ENCODE measurements at places on chromosomes 16 and 17.

DNA sequence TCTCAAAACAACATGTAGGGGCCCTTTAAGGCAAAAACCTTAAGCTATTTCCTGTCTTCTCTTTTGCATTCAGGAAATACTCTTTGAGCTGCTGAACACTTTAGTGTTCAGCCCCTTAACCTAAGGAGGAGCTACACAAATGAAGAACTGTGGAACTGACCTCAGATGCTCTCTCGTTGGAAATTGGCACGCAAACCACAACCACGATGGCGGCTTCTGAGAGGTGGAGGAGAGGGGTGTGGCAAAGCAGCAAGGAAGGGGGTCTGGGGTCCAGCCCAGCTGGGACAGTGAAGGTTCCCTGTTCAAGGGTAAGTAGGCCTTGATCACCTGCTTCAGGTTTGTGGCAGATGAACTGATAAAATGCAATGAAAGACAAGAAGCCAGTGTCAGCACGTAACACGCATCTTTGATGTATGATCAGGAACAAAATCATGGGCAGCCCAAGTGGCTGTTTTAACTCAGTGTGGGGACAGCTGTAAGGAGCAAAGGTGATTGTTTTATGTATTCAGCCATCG, 291.6 kb upstream of the TNRC6C start:
- DNase-seq: no peak

- no peak for DNase-seq
These were observed 18.9 kb upstream of the CACNA1H start for GRCh38 chr16:1133810-1134520.

GRCh38 chr16:49608779-49609178, 235.2 kb downstream of the C16orf78 start:
- DNase-seq: peak; percentile 29

DNA sequence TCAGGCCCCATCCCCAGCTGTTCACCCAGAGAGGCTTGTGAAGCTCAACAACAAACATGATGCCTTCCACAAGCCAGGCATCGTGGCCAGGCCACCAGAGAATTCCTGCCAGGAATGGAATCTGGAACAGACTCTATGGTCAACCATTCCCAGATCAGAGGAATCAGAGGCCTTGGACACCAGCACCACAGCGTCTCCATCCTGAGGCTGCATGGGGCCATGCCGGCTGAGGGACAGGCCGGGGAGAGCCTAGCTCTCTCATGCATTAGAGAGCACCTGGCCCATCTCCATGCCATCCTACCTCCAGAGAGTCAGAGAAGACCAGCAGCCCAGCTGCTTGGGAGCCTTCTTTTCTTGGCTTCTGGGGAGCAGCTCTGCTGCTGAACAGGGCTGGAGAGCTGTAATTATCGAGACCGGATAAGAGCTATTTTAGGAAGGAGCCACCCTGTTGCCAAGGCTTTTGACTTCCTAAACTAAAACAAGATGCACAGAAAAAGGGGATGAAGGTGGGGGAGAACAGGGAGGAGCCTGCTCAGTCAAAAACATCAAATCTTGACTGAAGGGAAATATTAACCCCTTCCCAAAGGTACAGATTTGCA, 24.5 kb upstream of the MTMR4 start:
- no peak for DNase-seq

GRCh38 chr16:88773812-88774291, 11.2 kb downstream of the PIEZO1 start:
- DNase-seq: no peak

GRCh38 chr17:55706808-55707773, 15.6 kb downstream of the TMEM100 start:
- DNase-seq: no peak

GRCh38 chr16:19717314-19717713, 713 bp downstream of the KNOP1 start:
- DNase-seq: no peak

- no peak for DNase-seq
These were observed 135.9 kb downstream of the KATNIP start for GRCh38 chr16:27685807-27686206.

GRCh38 chr16:87661561-87661960, 59.3 kb downstream of the JPH3 start:
- no peak for DNase-seq

GRCh38 chr17:46264456-46265198, 30.3 kb upstream of the LRRC37A start:
- DNase-seq: no peak

GRCh38 chr16:3256146-3256865, at the start of gene MEFV:
Gene MEFV, minus strand, starts transcription at chr16:3256633. Its CDS starts 46 bp downstream, at chr16:3256587.
- no peak for DNase-seq

DNA sequence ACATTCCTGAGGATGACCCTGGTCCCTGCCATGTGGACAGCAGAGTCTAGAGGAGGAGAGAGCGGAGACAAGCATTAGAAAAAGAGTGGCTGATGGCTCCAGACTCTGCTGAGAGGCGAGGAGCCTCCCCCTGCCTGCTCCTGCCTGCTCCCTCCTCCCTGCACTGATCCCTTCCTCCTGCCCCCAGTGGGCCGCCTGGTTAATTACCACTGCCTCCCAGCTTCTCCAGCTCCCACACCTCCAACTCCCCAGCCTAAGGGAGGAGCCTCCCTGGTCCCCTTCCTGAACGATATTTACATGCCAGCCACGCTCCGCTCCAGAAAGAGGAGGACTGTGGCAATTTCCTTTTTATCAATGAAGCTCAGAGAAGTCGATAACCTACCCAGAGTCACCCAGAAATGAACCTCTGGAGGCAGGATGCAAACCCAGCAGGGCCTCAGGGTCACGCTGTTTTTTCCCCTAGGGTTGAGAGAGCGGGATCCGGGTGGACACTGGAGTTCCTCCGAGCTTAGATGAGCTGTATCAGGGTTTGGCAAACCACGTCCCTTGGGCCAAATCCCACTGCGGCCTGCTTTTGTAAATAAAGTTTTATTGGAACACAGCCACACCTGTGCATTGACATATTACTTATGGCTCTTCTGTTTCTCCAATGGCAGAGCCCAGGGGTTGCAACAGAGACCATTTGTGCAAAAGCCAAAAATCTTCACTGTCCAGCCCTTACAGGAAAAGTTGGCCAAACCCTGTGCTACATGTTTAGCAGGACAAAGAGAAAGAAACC, 27.1 kb upstream of the JPH3 start:
- no peak for DNase-seq

GRCh38 chr17:79186406-79186805, 111.8 kb downstream of the ENGASE start:
- DNase-seq: no peak

GRCh38 chr17:19654896-19655295, 6.3 kb downstream of the ALDH3A2 start:
- DNase-seq: no peak

- no peak for DNase-seq
These were observed 463.1 kb downstream of the MAF start for GRCh38 chr16:79137426-79137939.

- DNase-seq: no peak
These were observed 1.9 kb upstream of the PDK2 start for GRCh38 chr17:50093246-50093645.

- DNase-seq: no peak
These were observed 287.4 kb downstream of the SEC14L1 start for GRCh38 chr17:77428020-77428748.

DNA sequence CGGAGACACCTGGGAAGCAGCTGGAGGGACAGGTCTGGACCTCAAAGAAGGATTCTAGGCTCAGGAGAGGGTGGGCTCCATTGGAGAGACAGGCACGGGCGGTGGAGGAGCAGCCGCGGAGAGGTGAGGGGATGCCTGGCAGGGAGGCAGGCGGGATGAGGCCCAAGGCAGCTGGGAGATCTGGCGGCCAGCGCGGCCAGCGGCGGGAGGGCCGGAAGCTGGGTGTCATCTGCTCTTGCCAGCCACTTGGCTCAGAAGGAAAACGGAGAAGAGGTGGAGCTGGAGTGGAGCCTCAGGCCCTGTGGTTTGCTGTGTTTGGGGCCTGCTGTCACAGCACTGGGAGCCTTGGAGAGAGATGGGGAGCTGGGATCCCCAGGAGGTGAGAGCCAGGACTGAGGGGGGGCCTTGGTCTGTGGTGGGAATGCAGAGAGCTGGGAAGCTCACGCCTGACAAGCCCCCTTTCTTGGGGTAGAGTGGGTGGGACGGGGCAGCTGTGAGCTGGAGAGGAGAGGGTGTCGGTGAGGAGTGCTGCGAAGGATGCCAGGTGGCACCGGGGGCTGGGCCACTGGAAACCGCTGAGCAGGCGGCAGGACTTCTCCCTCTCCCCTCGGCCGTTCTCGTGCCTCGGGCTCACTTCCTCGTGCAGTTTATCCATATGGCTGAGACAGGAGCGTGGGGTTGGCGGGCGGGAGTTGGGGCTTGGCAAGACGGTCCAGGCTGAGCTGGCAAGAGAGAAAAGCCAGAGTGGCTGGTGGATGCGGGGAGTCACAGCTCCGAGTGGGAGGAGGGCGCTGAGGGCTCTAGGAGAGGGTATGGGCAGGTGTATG, 8.0 kb downstream of the TBC1D24 start:
- peak; percentile 44 for DNase-seq

- no peak for DNase-seq
These were observed 8.5 kb downstream of the CACNG1 start for GRCh38 chr17:67052720-67053437.

DNA sequence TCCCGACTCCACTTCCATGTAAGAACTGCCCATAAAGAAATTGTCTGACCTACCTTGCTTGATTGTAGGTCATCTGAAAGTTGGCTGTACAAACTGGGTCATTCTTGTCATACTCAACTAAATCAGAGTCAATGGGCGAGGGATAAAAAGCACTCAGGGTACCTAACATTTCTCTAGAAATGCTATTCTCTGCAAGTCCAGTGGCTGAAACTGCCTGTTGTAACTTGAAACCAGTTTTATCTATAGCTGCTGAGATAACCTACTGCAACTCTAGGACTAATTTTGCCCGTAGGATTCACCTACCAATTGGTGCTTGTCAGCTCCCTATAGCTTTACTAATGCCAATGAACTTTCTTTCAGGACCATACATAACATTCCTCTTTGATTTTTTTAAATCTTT, 100.1 kb upstream of the GRIN2A start:
- no peak for DNase-seq

DNA sequence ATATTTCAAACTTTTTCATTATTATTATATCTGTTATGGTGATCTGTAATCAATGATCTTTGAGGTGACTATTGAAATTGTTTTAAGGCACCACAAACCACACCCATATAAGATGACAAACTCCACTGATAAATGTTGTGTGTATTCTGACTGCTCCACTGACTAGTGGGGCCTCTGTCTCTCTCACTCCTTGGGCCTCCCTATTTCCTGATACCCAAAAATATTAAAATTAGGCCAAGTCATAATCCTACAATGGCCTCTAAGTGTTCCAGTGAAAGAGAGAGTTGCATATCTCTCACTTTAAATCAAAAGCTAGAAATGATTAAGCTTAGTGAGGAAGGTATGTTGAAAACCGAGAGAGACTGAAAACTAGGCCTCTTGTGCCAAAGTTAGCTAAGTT, 23.4 kb downstream of the CYLD start:
- DNase-seq: no peak

DNA sequence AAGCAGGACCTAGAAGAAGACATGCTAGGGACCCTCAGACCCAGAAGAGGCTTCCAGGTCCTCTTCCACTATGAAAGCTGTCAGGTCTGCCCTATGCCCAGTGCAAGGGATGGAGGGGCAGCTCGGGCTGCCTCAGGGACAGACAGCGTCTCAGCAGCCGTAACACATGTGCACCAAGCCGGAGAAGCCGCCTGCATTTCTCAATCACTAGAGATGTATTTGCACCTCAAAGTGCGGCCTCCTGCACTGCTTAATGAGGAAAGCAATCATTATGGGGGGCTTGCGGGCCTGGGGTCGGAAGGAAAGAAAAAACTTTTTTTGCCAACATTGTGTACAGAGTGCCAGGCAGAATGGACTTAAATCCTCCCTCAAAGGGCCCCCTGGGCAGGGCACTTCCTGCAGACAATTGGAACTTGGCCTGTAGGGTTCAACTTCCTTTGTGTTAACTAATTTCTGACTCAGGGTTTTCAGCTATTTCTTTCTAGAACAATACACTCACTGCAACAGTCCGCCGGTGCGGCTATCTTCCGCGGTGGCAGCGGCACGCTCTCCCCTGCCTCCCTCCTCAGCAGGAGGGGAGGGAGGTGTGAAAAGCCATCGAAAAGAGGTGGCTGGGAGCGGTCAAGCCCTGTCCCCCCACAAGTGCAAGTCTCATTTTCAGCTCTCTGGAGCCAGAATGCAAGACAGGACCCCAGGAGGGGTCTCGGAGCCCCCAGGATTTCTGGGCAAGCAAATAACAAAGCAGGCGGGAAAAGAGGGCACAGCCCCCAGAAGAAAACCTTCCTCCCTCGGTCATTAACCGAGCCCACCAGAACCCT, 101.2 kb downstream of the ZNF423 start:
- DNase-seq: no peak

- no peak for DNase-seq
These were observed 155.1 kb downstream of the RBFOX1 start for GRCh38 chr16:7487574-7488323.

- no peak for DNase-seq
These were observed 11.0 kb upstream of the FBXO47 start for GRCh38 chr17:38978180-38978579.

DNA sequence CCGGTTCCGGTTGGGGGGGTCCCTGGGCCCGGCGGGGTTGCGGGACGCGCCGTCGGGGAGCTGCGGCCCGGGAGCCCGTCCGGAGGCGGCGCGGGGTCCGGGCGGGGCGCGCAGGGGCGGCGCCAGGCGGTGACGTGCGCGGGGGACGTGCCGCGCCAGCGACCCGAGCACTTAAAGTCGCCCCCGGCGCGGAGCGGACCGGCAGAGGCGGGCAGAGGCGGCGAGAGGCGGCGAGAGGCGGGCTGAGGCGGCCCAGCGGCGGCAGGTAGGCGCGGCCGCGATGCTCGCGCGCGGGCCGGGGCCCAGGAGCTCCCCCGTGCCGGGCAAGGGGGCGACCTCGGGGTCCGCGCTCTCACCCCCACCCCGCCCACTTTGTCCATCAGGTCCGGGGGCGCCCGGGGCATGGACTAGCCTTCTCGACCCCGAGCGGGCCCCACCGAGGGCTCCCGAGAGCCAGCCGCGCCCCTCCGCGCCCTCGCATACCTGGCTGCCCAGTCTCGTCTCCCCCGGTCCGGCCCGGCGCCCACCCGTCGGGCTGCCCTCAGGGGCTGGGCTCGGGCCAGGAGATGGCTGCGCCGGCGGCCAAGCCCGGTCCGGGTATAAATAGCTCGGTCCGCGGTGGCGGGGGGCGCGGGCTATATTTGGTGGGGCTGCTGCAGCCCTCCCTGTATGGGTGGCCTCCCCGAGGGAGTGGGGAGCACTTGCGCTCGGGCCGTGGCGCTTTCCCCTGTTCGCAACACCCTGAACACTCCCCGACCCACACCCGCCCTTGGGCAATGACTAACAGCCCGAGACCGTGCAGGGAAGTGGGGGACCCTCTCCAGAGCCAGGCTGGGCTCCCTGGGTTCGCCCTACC, at the start of gene SLC16A3:
Gene SLC16A3 (plus strand): TSS at position 201 of the 856 bp plus-strand sequence. CDS start 6,967 bp downstream, outside the sequence.
- DNase-seq: no peak

GRCh38 chr17:67221062-67221998, 23.7 kb downstream of the HELZ start:
- DNase-seq: no peak

DNA sequence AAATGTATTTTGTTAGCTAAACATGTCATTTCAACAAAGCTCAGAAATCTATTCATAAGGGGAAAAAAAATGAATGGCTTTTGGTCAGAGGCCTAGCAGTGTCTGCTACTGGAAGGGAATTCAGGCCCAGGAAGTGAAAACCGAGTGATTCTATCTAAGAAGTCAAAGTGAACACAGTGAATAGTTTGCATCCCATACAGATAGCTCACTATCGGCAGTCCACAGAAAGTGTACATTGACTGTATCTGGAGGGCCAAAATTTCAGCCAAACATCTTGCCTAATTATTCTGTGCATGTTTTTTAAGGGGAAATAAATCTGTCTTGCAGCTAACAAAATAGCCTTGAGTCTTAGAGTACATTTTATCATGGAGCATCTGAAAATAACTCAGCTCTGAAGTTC, 214.4 kb upstream of the CACNG5 start:
- DNase-seq: no peak

GRCh38 chr16:20291208-20292206, 35.8 kb downstream of the GP2 start:
- DNase-seq: no peak
